Dorsolateral prefrontal cortex (tissue), 122 donors: ENCODE measurements at places on chromosomes 3 and 15.

GRCh38 chr3:27426926-27427325 lies 57.3 kb downstream of the SLC4A7 start:
- no peak for DNase-seq

- no peak for DNase-seq
These were observed 5.7 kb upstream of the CNTN6 start for GRCh38 chr3:1087066-1087560.

DNA sequence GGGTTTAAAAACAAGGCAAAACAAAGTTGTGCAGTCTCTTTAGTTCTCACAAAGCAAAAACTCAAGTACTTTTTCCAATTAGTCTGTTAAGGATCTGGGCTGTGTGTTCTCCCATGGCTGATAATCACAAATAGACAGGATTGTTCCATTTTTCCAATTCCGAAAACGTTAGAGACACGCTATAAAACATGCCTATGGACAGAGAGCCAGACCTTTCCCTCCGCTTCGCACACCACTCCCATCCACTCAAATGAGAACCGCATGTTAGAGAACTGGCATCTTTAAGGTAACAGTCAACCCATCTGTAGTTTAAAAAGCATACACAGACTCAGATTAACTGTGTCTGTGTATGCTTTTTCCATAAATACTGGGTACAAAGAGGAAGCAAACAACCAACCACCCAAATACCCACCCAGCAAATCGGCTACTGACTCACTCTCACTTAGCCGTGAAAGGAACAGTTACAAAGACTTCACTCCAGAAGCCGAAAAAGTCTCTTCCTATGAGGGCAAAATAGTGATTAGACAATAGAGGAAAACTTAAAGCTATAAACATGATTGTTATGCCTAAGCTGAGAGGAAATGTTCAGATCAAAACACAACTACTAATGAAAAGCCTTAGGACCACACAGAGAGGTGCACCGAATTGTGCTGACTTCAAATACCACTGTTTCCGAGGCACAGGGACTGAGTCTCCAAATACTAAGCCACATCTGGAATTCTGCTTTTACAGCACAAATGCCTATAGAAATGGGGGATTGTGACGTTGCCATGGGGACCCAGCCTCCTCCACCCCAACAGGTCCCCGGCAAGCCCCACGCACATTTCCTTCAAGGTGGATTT lies 36.1 kb downstream of the IL17RD start:
- DNase-seq: no peak

DNA sequence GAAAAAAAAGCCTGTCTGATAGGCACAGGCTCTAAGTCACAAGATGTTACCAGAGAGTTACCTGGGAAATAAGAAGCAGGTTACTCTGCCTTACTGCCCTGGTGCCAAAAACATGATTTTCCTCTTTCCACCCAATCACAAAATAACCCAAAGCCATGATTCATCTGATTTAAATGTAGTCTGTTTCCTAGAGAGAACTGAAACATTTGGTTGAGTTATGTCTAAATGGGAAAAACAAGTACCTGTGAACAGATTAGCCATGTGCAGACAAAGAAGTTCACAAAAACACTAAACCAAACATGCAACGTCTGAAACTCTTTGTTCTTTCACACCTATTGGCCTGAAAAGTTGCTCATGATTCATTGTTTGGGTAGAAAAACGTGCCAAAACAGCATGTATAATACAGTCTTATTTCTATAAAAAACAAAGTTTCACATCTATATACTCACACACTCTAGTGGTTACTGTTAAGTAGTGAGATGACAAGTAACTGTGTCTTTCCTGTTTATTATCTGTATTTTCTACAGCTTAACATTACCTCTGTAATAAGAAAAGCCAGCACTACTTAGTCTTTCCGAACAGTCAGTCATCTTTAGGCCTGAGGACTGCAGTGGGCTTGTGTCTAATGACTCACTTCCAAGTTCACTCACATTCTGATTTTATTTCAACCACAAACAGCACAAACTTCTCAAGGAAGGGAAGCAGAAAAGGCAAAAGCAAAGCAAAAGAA lies 30.2 kb downstream of the FAM174B start:
- no peak for DNase-seq

- DNase-seq: no peak
These were observed 277.9 kb upstream of the THBS1 start for GRCh38 chr15:39302936-39303335.

- no peak for DNase-seq
These were observed 381.5 kb upstream of the C2CD4B start for GRCh38 chr15:62546628-62547027.

DNA sequence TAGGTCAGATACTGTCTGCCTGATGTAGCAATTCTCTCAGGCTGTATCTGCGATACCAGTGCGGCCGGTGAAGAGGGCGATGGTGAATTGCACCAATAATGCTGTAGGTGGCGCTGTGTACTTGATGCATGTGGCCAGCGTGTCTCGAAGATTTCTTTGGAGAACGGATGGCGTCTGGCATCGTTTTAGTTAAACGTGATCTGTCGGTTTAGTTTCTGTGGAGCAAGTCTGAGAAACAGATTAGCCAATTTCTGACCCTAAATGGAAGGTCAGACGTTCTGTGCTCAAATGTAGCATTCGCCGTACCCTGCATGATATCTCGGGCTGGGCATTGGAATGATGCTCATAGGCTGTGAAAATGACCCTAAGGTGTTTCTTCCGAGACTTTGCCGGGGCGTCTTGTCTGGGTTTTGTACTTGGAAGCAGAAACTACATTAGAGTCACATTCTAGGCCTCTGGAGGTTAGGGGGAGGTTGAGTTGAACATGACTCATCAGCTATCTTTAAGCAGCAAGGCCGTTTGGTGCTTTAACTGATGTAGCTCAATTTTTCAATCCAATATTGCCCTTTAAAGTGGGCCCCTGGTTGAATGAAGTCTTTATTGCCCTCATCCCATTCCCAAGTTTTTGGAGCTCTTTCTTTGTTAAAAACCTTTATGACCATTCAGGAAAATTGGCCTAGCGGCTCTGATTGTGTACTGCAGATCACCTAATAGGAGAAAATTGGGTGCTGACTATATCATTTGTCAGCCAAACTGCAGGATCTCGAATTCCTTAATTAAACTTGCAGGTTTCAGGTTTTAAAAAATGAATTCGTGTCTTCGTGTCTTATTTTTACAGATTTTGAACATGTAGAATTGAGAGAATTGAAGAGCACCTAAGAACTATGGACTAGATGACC lies 80.0 kb downstream of the SQOR start:
- peak; percentile 38 for DNase-seq

DNA sequence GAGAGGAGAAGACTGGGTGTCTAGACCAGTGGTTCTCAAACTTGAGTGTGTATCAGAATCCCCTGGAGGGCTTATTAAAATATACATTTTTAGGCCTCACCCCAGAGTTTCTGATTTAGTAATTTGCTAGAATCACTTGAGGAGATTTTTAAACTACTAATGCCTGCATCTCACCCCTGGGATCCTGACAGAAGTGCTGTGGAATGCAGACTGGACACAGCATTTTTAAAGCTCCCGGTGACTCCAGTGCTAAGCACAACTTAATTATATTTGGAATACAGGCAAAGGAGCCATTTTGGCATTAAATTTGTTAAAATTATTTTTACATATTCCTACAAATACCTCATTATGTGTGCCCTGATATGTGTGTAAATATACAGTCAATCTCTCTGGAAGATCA lies 26.7 kb upstream of the COL6A6 start:
- DNase-seq: no peak

DNA sequence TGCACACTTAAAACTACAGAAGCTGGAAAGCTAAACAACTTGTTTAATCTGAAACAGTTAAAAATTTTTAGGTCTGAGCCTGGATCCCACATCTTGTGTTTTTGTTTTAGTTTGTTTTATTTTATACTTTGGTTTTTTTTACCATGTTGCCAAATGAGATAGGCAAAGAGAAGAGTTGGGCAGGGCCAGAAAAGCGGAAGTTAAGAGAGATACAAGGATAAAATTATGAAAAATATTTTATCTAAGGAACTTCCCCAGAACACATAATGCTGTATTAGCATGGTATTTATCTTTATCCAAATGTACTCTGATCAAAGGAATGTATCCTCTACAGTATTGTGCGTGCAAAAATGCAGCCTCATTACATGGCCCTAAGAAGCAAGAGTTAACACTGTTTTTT lies 50.7 kb downstream of the PROS1 start:
- DNase-seq: no peak

DNA sequence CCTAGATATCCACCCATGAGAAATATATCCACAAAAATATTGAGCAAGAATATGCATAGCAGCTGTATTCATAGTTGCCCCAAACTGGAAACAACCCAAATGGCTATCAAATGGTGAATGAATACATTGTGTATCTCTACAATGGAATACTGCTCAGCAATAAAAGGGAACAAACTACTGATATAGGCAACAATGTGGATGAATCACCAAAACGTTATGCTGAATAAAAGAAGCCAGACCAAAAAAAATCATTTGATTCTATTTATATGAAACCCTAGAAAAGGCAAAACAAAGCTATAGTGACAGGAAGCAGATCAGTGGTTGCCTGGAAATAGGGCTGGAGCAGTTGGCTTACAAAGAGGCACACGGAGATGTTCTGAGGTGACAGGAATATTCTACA lies 15.5 kb upstream of the CMTM7 start:
- DNase-seq: no peak

DNA sequence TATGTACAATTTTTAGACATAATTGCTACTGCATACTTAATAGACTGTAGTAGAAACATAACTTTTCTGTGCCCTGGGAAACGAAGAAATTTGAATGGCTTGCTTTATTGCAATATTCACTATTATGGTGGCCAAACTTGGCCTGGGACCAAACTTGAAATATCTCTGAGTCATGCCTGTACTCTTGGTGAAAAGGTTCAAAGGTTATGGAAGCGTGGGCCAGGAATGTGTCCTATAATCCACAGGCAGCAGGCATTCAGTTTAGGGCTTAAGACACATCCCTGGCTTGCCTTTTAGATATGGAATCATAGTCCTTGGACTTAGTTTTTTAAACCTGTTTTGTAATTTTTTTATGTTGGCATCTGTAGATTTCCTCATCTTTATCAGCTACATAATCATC lies 124.3 kb downstream of the LRIG1 start:
- no peak for DNase-seq

DNA sequence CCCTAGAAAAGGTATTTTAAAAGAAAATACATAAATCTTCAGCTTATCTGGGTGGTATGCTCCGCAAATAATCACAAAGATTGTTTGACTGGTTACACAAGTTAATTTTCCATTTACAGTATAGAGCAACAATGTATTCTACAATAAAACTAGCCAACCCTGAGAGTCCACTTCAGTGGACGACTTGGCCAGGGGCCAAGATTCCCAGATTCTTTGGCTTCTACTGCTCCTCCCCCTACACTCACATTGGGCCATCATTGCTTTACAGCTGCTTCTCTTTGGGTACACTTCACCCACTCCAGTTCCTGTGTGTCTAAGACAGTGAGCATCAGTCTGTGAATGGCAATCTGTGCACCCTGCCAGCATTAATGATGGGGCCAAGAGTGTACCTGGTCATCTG lies 17.2 kb upstream of the PRICKLE2 start:
- DNase-seq: no peak

GRCh38 chr3:197300361-197300760 lies 1.9 kb upstream of the DLG1 start:
- no peak for DNase-seq

GRCh38 chr3:110067527-110067926 lies 730.2 kb upstream of the DPPA4 start:
- DNase-seq: no peak

DNA sequence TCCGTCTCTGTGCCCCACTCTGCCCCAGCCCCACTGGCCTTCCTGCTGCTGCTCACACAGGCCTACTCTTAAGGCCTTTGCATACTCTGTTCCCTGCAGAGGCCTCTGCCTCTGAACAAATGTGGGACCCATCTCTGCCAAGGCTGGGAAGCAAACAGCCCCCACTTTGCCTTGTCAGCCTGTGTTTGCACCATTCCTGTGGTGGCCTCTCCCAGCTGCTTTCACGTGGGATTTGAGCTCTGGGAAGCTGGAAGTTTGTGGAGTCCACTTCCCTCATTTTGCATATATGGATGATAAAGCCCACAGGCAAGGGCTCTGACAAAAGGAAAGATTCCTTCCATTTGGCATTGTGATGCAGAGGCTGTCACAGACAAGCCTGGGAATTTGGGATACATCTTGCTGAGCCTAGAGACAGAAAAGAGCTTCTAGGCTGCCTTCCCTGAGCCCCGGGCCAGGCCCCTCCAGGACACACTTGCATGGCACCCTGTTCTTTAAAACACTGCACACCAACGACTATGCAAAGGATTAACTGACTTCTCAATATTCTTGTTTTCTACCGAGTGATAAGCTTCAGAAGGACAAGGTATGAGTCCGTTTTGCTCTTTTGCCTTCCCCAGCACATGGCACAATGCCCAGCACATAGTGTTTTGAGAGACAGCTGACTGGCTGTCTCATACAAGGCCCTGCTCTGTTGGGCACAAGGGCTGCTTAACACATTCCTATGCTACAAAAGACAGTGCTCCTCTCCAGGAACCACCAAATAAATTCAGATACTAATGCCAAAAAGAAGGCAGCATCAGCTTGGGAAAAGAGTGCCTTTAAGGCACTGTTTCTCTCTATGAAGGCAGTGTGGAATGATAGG lies 120.7 kb upstream of the TOPAZ1 start:
- no peak for DNase-seq

- no peak for DNase-seq
These were observed 552.4 kb downstream of the VGLL3 start for GRCh38 chr3:86438544-86438943.

- DNase-seq: no peak
These were observed 77.8 kb downstream of the DCLK3 start for GRCh38 chr3:36686516-36686915.

GRCh38 chr3:1808590-1808989 lies 290.1 kb upstream of the CNTN4 start:
- DNase-seq: no peak

- DNase-seq: no peak
These were observed 3.5 kb downstream of the LRRC15 start for GRCh38 chr3:194365978-194366490.

- DNase-seq: no peak
These were observed 5.0 kb downstream of the RPLP1 start for GRCh38 chr15:69457304-69458280.

GRCh38 chr3:66536791-66537190 lies 36.0 kb upstream of the LRIG1 start:
- DNase-seq: no peak

- DNase-seq: no peak
These were observed 88.2 kb upstream of the TSC22D2 start for GRCh38 chr3:150319900-150320299.

- DNase-seq: no peak
These were observed 276.8 kb downstream of the ULK4 start for GRCh38 chr3:41684797-41685735.

GRCh38 chr15:70025413-70026296 lies 72.1 kb downstream of the TLE3 start:
- DNase-seq: no peak

DNA sequence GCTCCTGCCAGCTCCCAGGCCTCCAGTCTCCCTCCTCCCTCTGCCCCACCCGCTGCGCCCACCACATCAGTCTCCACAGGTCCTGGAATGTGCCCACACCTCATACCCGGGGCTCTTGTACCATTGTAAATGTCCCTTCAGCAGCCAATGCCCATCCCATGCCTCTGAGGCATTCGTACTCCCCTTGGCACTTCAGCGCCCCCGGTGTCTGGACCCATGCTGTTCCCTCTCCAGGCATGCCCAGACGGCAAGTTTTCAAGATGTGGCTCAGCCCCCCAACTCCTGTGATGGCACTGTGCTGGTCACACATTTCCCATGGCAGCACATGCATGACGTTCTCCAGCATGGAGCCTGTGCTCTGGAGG lies 13.3 kb downstream of the PLXND1 start:
- no peak for DNase-seq
